ENCODE measurements at places on chromosomes 6 and 20. TPM values are rescaled to one million over a fixed set of nuclear protein-coding genes. Genes with fewer than 3 reads are reported as not detected.

Gene MED20
- total RNA-seq = 16.7 TPM

Gene FNDC11
- total RNA-seq = 0.45 TPM

Gene KCNG1
- total RNA-seq = 183 TPM

Gene DSP
- 7.9 TPM for total RNA-seq

Gene PTCRA
- total RNA-seq = not detected

Gene DOK5
- 0.53 TPM for total RNA-seq

Gene ZFP64
- 9.9 TPM for total RNA-seq

Gene PRL
- total RNA-seq = not detected

Gene GNRH2
- total RNA-seq = 0.94 TPM
